ENCODE measurements at places on chromosomes 5 and 9. TPM values are rescaled to one million over a fixed set of nuclear protein-coding genes. Genes with fewer than 3 reads are reported as not detected.

ZNF483 gene
- total RNA-seq = 8.0 TPM

CARTPT gene
- not detected for total RNA-seq

OTULINL gene
- 13.0 TPM for total RNA-seq

PCBD2 gene
- total RNA-seq = 9.1 TPM

AGPAT2 gene
- 105 TPM for total RNA-seq

EDIL3 gene
- 0.65 TPM for total RNA-seq

NTRK2 gene
- total RNA-seq = 6.0 TPM

GRCh38 chr9:116323571-116323970 lies 170.0 kb downstream of the PAPPA start:
- DNase-seq = no peak

DNA sequence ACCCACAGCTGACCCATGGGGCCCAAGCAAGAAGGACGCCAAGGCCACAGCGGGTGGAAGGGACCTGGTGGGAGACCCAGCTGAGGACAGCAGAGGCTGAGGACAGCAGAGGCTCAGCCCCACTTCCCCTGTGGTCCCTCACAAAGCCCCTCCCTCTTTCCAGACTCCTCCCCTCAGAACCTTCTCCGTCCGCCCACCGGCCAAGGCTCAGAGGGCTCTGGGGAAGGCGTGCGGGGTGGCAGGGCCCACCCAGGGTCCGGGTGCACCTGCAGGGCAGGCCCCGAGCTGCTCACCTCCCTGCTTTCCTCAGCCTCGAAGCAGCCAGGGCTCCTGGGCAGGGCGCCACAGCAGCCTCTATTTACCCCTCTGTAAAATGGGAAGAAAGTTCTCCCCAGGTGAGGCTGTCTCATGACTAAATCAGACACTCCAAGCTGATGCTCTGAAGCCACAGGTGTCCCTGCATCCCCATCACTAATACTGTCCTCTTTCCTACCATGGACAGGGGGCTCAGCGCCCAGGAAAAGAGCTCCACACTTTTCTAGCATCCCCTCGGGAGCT lies 137.9 kb upstream of the PPP1R26 start:
- DNase-seq = no peak

GRCh38 chr9:71249729-71250317 lies 128.4 kb upstream of the TRPM3 start:
- no peak for DNase-seq

DNA sequence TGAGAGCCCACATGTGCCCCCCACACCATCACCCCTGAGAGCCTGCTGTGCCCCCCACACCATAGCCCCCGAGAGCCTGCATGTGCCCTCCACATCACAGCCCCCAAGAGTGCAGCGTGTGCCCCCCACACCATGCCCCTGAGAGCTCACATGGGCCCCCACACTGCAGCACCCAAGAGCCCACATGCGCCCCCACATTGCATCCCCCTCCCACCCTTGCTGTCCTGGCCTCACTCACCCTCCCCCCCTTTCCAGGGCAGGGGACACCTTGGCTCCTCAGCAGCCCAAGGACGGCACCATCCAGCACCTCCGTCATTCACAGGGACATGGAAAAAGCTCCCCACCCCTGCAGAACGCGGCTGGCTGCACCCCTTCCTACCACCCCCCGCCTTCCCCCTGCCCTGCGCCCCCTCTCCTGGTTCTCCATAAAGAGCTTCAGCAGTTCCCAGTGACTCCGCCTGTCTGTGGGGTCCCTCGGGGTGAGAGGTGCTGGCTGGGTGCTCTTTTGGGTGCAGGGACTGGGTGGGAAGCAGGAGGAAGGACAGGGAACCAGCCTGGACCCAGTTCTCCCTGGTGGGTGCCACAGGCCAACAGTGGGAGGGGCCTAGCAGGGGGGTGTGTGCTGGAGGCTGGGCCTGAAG lies 5.0 kb downstream of the LCN1 start:
- DNase-seq = no peak

- peak; percentile 45 for DNase-seq
These were observed 106.1 kb downstream of the GALNT10 start for GRCh38 chr5:154296525-154297159.

- no peak for DNase-seq
These were observed 544 bp upstream of the ERCC6L2 start for GRCh38 chr9:95874989-95875304.

GRCh38 chr5:1007221-1007680 lies 1.4 kb upstream of the NKD2 start:
- DNase-seq = peak; percentile 11

GRCh38 chr9:75181750-75182149 lies 93.4 kb downstream of the OSTF1 start:
- DNase-seq = no peak

DNA sequence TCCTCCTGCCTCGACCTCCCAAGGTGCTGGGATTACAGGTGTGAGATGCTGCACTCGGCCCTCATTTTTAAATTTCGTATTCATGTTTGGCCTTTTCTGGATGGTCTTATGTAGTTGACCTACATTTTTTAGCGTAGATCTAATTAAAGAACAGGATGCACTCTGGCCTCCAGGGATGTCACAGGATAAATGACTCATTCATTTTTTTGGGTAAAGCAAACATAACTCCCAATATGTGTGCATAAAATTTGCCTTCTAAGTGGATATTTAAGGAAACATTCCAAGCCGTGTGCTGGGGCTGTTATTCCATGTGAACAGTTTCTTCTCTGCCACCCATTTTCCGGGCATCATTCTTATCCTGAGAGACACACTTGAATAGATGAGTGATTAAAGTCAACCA lies 501.6 kb downstream of the IRX1 start:
- no peak for DNase-seq

Data from pancreas (tissue), 10 donors.